ENCODE measurements at places on chromosomes 2 and 18.

- no peak for DNase-seq
Observed at GRCh38 chr2:11699686-11700670, 30.0 kb upstream of the NTSR2 start.

DNA sequence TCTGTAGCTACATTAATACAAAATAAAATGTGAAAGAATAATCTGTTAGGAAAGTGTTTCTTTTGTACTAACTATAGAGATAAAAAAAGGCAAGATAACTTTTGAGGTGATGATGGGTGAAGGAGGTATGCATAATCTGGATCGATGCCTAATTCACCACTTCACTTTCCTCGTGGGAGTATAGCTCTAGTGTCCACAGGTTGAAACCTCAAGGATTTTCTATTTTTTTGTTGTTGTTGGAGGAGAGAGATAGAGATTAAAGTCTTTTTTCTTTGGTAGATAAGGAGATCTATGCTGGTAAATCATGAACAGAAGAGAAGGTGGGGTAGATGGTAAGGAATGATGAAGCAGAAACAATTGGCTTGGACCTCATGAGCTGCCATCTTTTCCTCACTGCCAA, 635.3 kb upstream of the ZEB2 start:
- no peak for DNase-seq

GRCh38 chr18:10444314-10445006, 10.0 kb upstream of the APCDD1 start:
- DNase-seq: no peak

- DNase-seq: no peak
Observed at GRCh38 chr2:240946046-240946445, 39.9 kb downstream of the CROCC2 start.

GRCh38 chr18:13615432-13615861, 110.9 kb downstream of the FAM210A start:
- DNase-seq: no peak

GRCh38 chr2:111678651-111679050, 205.3 kb downstream of the ANAPC1 start:
- no peak for DNase-seq

- DNase-seq: no peak
Observed at GRCh38 chr2:145572238-145572637, 1052.3 kb upstream of the ZEB2 start.

GRCh38 chr2:213766465-213766901, 482.2 kb downstream of the SPAG16 start:
- DNase-seq: no peak

GRCh38 chr18:59140302-59140885, 710 bp downstream of the SEC11C start:
- no peak for DNase-seq

DNA sequence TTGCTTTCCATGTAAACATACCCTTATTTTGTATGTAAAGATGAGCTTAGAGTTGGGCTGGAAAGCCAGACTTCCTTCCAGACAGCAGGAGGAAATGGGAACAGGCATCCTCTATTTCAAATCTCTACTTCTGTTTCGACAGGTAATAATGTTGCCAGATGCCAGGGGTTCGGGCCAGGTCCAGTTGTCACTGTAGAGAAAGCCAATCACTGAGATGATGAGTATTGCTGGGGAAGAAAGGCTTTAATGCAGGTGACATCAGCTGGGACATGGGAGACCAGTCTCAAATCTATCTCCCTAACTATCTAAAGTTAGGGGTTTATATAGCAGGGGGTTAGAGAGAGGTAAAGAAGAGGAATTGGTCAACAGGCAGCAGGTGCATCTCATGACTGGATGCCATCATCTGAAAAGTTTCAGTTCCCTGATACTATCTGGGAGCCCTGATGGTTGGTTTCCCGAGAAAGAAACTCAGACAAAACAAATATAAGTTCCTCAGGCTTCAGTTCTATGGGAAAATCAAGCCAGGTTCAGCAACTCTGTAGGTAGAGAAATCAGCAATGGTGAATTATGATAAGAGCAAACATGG, 9.3 kb upstream of the MTCL1 start:
- DNase-seq: no peak

DNA sequence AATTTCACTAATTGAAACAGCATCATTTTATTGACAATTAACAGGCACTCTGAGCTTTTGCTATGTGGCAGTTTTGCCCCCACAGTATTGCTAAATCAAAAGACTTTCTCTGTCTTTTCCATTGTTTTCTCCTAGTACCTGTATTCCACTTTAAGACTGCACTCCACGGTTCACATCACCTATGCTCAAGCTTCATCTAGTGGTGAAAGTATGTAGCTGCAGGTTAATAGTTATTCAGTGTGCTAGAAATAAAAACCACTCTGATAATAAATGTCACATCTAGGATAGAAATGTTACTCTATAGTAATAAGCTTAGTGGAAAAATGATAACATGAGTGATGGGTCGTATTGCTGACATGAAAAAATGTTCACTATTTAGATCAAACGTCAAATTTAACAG, 24.6 kb downstream of the ARL6IP6 start:
- no peak for DNase-seq

GRCh38 chr2:159613651-159614285, 2.6 kb downstream of the BAZ2B start:
- no peak for DNase-seq

DNA sequence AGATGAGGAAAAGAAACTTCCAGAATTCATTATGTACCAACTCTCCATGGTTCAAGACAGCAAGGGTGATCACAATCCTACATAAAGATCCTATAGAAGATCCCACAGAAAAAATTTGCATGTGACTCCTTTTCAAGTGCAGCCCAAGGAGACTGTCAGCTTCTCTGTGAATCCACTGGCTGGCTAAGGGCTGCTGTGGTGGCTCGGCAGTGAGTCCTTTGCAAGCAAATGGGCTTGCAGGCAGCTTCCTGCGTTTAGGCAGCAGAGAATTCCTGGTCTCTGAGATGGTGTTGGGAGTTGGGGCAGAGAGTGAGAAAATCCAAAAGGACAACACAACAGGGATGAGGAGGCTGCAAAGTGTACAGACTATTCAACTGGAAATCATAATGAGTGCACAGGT, 43.4 kb downstream of the NABP1 start:
- DNase-seq: no peak

GRCh38 chr2:182101263-182101662, 115.6 kb downstream of the PPP1R1C start:
- DNase-seq: no peak

DNA sequence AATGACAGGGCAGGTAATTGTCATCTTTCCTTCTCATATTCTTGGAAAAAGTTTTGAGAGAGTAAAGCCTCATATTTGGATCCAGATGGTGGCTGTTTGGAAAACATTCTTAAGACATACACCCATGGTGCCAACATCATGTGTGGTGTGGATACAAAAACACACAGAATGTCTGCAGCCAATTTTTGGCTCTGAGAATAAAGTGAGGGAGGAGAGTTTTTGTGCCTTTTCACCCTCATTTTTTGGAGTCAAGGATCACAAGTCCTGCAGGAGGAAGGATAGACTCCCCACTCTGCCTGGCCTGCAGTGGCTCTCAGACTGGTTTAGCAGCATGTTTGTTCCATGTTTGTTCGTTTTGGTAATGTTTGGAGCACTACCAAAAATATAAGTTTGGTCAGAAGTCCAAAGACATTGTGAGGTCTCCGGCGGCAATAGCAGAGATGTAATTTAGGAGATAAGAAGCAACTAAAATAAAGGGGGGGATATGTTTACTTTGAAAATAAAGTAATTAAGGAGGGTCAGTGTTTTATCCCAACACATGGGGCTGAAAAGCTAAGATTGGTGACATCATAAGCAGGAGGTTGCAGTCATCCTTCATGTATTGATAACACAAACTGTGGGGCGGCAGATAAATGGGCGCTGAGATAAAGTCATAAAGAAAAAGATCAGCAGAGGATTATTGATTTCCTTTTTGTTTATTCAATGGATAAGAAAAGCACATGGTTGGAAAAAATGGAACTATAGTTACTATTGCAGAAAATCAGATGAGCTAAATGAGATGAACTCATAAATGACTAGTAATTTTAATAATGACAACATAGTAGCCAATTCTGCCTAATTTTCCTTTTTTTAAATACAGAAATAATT, 655 bp downstream of the NOSTRIN start:
- DNase-seq: no peak

DNA sequence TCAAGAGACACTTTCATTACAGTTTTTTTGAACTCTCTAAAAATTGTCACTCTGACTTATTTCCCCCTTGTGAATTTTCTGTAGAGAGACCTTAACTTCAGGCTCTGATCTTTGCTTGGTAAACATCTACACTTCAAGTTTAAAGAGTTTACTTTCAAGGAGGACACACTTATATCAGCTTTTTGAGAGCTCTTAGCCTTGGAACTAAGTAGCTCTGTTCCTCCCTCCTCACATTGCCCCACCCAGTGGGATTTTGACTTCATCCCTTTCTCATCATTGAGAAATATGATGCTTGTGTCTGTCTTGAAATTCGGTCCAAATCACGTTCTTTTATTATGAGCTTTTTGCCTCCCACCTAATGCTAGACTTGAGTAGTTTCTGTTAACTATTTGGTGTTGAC, 433.4 kb upstream of the MEIS1 start:
- no peak for DNase-seq

DNA sequence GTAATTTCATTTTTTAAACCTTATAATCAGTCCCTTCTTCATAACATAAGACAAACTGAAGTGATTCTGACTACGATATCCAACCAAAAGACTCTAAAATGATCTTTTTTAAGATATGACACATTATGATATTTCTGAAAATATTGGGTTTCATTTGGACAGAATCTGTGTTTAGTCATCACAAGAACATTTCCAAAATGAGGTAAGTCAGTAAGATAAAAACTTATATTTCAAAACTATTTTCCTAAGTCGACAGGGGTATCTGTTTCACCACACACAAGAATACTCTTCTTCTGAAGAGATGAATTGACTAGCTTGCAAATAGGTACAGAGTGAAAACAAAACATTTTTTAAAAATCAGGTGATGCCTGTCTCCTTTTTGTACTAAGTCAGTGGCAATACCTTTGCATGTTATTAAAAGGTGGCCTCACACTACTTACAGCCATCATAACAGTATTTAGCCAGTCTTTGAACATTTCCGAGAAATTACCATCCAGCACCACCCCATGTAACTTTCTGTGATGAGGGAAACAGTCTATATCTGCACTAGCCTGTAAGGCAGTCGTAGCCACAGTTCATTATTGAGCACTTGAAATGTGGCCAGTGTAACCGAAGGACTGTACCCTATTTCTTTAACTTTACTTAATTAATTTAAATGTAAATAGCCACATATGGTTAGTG, 13.5 kb downstream of the STK39 start:
- no peak for DNase-seq

- DNase-seq: no peak
Observed at GRCh38 chr2:110977403-110977802, 143.3 kb upstream of the BCL2L11 start.

GRCh38 chr2:58137856-58138255, 91.2 kb downstream of the VRK2 start:
- DNase-seq: no peak

- no peak for DNase-seq
Observed at GRCh38 chr18:22723773-22724172, 209.4 kb upstream of the RBBP8 start.

DNA sequence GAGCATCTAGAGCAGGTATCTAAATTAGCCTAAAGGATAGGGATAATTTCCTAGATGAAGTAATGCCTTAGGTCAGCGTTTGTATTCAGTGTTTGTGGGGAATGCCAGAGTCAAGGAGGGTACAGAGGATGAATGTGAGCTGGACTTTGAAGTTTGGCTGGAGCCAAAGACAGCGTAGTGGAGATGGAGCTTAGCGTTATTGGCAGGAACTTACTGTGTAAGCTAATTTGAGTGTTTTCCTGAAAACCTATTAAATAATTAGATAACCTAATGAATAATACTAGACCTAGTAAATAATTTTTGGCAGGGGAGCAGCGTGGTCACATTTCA, 4.2 kb downstream of the RNF138 start:
- DNase-seq: no peak

Measured in activated CD4-positive, alpha-beta T cell treated with anti-CD3 and anti-CD28 coated beads for 4 hours (primary cell).